ACHN (cell line): ENCODE measurements at places on chromosomes 11 and 22.

DNA sequence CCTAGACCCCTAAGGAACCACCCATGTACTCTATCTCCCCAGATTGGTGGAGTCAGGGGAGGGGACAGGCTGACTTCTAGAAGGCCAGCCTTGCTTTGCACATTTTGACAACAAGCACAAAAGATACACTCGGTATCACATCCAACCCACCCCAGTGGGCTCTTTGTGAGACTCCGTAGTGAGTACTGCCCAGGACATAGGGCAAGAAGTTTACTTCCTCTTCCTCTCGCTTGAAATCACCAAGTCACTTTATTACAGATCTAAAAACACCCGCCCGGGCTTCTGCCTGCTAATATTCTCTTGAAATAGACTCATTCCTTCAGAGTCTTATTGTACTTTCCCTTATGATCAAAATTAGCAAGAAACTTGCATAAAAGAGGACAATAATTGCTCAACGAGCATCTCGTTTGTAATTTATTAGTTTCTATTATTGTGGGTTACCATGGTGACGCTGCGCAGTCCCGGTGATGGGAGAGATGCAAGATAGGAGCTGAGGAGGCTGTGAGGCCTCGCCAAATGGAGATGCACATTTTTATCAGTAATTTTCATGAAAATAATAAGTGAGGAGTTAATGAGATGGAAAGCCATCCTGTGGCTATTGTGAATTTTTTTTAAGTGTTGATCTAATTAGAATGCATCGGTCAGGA is 96.9 kb downstream of the FEZ1 start:
- no peak for DNase-seq

- peak; percentile 39 for DNase-seq
Observed at GRCh38 chr11:32005786-32006416, 85.0 kb upstream of the RCN1 start.

DNA sequence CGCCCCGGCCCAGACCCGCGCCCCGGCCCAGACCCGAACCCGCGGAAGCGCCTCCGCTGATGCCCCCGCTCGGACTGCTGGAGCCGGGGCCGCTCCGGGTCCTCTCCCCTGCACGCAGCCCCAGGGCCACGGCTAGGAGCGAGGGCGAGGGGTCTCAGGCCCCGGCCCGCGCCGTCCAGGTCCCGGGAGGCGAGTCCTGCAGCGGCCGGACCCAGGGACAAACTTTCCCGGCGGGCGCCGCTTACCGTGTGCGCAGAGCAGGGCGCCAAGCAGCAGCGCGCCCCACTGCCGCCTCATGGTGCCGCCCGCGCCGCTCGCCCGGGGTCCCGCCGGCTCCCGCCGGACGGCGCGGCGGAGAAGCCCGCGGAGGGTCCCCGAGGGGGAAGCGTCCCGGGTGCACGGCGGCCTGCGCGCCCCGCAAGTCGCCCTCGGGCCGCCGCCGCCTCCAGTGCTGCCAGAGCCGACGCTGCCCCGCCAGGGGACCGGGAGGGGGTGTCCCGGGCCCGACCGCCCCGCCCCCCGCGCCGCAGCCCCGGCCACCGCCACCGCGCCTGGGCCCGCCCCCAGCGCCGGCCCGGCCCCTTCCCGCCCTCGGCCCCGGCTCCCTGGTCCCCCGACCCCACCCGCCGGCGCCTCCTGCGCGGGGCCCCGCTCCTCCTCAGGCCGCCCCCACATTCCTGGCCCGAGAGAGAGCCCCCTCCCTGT is at the start of gene LRP4:
LRP4 (minus strand) TSS at position 468 of the 705 bp plus-strand sequence; CDS start at position 297, 171 bp downstream.
- DNase-seq, result peak; percentile 46

DNA sequence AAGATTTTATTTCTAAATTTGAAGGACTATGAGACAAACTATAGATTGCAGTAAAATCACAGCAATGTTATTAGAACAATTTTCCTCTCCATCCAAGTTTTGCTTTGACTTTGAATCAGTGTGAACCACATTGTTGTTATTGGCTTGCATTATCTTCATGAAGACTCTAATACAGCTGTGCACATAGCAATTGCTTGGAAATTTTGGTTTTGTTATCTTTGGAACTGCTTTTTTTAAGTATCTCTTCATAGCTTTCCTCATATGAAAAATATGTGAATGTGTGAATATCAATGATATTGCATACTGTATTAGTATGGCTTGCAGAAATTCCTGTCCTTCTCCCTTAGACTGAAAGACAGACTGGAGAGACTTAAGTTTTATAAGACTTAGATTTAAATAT is 666.6 kb downstream of the LUZP2 start:
- DNase-seq, result no peak

DNA sequence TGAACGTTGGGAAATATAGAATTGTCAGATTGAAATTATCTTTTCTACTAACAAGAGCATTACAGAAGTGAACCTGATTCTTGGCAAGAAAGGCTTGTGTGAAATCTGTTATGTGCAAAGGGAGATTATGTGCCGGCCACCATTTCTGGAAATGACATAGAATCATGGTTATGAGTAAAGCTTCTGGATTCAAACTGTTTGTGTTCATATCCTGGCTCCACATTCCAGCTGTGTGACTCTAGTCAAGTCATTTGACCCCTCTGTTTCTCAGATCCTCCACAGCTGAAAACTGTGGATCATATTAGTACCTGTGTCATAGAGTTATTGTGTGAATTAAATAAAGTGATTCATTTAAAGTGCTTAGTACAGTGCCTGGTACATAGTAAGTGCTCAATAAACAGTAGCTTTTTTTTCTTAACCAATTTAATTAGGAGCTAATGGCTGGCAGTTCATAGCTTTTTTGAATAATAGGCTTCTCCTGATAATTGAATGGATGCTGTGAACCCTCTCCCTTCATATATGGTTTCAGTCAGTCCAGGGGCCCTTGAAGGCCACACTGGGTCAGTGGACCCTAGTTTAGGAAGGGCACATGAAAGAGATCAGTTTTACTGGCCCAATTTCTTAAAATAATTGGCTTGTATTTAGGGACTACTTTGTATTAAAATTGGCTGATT is 34.6 kb downstream of the EHF start:
- no peak for DNase-seq

DNA sequence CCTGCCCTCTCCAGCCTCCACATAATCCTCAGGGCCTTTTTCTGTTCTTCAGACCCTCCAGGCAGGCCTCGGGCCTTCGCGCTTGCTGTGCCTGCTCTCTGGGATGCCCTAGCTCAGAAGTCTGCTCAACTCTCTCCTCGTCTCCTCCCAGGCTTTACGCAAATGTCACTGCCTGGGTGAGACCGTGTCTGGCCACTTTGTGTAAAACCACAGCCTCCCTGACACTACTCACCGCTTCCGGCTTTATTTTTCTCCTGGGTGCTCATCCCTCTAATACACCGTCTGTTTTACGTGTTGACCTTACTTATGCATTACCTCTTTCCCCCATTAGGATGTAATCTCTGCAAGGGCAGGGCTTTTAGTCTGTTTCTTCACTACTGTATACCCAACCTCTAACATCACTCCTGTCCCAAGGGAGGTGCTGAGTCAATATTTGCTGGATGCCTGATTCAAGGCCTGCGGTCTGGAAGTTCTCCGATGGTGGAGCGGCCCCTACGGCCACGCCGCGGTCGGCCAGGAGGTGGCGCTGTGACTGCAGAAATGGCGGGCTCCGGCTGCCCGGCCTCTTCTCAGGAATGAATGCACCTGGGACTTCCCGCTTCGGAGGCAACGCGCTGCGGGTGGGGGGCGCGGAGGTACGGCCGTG is 58.2 kb upstream of the THY1 start:
- peak; percentile 65 for DNase-seq

DNA sequence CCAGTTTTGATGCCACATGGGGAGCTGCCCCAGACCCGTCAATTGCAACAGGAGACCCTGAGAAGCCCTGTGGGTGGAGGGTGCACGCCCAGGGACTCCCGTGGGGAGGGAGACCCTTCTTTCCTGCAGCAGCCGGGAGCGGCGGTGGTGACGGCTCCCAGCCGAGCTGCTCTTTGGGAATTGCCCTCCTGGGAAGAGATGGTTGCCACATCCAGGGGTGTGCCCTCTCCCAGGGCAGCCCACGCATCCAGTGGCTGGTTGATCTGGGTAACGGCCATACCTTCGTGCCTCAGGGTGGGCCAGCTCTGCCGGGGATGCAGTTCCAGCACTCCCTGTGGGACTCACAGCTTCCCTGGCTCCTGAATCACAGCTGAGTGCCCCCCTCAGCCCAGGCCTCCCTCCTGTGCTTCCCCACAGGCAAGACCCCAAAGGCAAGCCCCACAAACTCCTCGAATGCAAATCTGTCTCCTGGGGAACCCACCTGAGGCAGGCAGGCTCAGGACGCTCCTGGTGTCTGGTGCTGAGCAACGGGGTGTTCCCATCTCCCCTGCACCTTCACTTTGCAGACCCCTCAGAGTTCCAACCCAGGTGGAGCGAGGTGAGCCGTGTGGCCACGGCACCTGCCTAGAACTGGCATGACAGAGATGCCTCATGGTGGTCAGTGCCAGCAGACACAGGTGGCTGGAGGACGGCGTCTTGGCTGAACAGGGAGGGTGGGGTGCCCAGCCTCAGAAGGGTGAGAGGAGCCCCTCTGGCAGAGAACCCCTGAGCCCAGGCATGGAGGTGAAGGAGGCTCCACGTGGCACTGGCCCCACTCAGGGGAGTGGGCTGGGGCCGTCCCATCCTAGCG is 1027.4 kb downstream of the BRD1 start:
- DNase-seq, result no peak

DNA sequence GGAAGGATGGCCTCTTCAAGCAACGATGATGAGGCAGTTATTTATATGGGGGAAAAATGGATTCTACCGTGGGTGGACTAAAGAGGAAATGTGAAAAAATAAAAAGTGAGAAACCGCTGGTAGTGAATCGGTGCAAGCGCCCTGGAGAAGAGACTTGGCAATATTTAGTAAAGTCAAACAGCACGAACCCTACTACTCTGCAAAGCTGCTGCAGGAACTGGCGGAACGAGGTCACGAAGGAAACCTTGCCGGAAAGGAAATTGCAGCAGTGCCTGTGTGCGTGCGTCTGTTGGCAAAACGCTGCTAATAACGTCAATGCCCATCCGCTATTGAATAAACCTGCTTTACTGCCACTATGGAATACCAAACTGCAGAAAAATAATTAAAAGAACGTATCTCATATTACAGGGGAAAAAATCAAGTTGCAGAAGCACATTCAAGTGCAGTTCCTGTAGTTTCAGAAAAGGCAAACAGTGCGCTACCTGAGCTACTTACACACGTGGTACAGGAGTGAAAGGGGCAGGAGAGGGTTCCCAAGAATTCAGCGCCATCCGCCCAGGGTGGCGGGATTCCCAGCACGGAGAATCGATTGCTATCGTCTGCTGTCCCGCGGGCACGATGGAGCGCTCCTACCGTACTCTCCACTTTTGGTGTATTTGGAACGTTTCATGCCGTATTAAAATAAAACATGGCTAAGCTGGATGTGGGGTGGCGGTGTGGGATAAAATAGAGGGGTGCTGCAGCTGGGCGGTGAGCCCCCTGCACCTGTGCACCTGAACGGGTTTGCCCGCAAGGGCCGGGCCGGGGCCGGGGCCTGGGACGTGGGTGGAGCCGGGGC is 585 bp upstream of the NADSYN1 start:
- peak; percentile 2 for DNase-seq

DNA sequence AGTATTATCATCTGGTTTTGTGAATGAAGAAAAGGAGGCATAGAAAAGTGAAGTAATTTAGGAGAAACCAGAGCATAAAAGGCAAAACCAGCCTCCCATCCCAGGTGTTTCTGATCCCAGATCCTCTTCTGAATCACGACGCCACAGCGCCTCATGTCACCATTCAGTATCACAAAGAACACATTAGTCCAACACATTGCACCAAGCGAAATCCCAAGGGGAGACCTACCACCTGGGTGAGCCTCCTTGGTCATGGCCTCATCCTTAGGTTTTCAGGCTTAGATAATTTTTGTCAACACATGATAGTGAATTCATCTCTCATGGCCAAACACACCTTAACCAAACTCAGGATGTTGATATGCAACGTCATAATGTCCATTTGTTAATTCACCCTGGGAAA is 181.5 kb upstream of the SORL1-AS1 start:
- no peak for DNase-seq

DNA sequence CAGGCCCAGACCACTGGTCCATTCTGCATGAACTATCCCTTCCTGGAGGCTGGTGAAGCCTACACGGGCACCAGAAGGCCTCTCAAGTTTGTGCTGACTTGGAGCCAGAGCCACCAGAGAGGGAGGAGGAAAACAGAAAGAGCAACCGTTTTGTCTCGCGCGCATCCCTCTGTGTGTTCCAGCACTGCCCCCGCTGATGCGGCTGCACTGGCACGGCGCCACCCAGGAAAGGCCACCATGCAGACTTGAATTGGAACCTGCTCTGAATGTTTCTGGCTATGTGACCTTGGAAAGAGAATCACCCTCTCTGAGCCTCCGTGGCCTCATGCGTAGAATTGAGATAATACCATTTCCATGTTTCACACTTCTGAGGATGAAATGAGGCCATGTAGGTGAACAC is 7.4 kb upstream of the ACRV1 start:
- no peak for DNase-seq

DNA sequence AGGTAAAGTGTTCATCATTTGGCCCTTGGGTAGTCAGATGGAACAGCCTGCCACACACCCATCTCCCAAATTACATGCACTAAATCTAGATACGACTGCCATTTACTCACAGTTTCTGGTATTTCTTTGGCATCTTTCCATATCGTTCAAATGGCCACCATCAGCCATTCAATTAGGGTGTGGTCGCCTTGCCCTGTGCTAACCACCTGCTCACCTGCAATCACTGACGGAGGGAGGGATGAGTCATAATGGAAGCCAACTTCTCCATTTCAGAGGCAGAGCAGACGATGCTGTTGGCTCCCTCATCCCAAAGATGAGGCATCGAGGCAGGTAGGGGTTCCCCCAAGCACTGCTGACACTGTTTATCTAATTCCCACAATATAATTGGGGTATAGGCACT is 14.6 kb downstream of the MS4A6A start:
- DNase-seq, result no peak

- DNase-seq, result no peak
Observed at GRCh38 chr11:105033343-105033742, 1.6 kb downstream of the CASP1 start.

GRCh38 chr11:43626798-43627197 is 53.7 kb upstream of the HSD17B12 start:
- no peak for DNase-seq

- no peak for DNase-seq
Observed at GRCh38 chr11:34013898-34014571, 37.5 kb upstream of the CAPRIN1 start.
